Psoas muscle (tissue), 8 donors: ENCODE measurements at places on chromosomes 7 and 10. TPM values are rescaled to one million over a fixed set of nuclear protein-coding genes. Genes with fewer than 3 reads are reported as not detected.

The EPO gene
- total RNA-seq, result not detected

- DNase-seq, result no peak
These were observed 379.1 kb downstream of the ADRA2A start for GRCh38 chr10:111455776-111456426.

The TLL2 gene
- 0.30 TPM for total RNA-seq

The LIPN gene
- total RNA-seq, result not detected
